ENCODE measurements at places on chromosomes 16 and 17. TPM values are rescaled to one million over a fixed set of nuclear protein-coding genes. Genes with fewer than 3 reads are reported as not detected.
A peak's percentile ranks its signal among the peaks of the same experiment; 100 is the strongest.

TRPV3 gene
- total RNA-seq = 0.57 TPM

HCRT gene
- not detected for total RNA-seq

- no peaks in the 10 kb centered on the region for H3K36me3 ChIP-seq
- H3K4me3 ChIP-seq = no peak overlapping the region
- no peak for DNase-seq
- no peaks in the 10 kb centered on the region for H3K27me3 ChIP-seq
- no peak overlapping the region for H3K27ac ChIP-seq
- H3K4me1 ChIP-seq = no peaks in the 10 kb centered on the region
Measured at GRCh38 chr16:56872863-56873391, 7.9 kb downstream of the SLC12A3 start.

- no peaks in the 10 kb centered on the region for H3K27me3 ChIP-seq
- no peaks in the 10 kb centered on the region for H3K4me1 ChIP-seq
- DNase-seq = no peak
- H3K4me3 ChIP-seq = no peak overlapping the region
- no peak overlapping the region for H3K27ac ChIP-seq
- H3K36me3 ChIP-seq = no peaks in the 10 kb centered on the region
Measured at GRCh38 chr16:12429756-12430155, 373.9 kb downstream of the CPPED1 start.

DNA sequence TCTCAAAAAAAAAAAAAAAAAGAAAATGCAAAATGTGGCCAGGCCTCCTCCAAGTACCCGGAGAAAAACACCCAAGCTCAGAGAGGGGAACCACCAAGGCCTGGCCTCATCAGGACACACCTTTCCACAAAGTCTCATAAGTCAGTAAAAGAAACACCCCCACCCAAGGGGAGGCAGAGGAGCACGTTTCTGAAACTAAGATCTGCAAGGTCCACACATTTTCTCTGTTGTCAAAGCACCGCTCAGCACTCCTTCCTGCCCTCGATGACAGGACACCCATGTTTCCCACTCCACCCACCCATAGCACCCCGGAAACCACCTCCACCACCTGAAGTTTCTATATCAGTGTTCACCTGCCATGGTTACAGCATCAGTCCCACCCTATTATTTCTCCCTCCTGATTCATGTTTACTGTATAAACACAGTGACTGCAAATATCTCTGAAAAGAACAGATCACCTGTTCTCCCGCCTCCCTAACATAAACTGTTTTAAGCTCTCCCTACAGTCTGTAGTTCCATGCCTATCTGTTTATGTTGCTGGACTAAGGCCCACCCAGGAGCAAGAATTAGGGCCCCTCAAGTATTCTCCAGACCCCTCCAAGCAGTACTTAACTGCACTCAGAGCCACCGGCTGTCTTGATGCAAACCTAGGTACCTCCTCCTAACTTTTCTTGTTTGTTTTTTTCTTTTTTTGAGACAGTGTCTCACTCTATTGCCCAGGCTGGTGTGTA, 2.0 kb downstream of the CORO7 start:
- peaks cover 29% of the 10 kb centered on the region for H3K36me3 ChIP-seq
- no peak for DNase-seq
- H3K4me1 ChIP-seq = peaks cover 17% of the 10 kb centered on the region
- no peak overlapping the region for H3K4me3 ChIP-seq
- no peaks in the 10 kb centered on the region for H3K27me3 ChIP-seq
- no peak overlapping the region for H3K27ac ChIP-seq

ABCC11 gene
- not detected for total RNA-seq

GRCh38 chr16:83898463-83899271, at the start of gene MLYCD:
Gene MLYCD, plus strand, starts transcription at chr16:83899115. Its CDS starts 30 bp downstream, at chr16:83899145.
- H3K27ac ChIP-seq = peak within 1 kb of the TSS; percentile 98
- peak; percentile 97 for DNase-seq
- H3K27me3 ChIP-seq = no peaks in the 10 kb centered on the region
- H3K36me3 ChIP-seq = no peaks in the 10 kb centered on the region

DNA sequence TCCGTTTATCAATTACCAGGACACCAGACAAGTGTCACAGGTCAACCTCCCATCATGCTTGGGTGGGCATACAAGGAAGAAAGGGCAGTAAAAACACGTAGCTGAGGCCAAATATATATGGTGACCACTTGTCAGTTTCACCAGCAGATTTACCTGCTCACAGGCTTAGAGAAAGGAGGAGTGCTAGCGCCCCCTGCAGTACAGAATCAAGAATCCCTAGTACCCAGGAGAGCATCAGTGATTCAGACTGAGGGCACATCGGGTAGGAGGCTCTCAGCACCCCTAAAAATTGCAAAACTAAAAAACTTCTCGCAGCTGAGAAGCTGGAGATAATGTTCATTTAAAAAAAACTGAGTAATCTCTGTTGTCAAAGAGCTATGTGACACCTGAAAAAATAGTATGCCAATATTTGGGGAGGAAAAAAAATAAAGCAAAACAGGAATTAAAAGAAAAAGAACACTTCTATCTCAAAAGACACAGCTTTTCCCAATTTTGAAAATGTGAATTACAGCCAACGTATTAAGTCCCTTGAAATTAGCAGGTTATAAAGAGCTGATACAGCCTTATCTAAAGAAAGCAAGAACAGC, 21.2 kb upstream of the MON1B start:
- no peak overlapping the region for H3K27ac ChIP-seq
- H3K27me3 ChIP-seq = peaks cover 20% of the 10 kb centered on the region
- no peaks in the 10 kb centered on the region for H3K36me3 ChIP-seq
- DNase-seq = no peak
- H3K4me3 ChIP-seq = no peak overlapping the region

- no peaks in the 10 kb centered on the region for H3K4me1 ChIP-seq
- H3K4me3 ChIP-seq = no peak overlapping the region
- peaks cover 8% of the 10 kb centered on the region for H3K27me3 ChIP-seq
- H3K27ac ChIP-seq = no peak overlapping the region
- no peak for DNase-seq
- H3K36me3 ChIP-seq = no peaks in the 10 kb centered on the region
Measured at GRCh38 chr16:1485847-1486496, 2.8 kb downstream of the PTX4 start.

DNA sequence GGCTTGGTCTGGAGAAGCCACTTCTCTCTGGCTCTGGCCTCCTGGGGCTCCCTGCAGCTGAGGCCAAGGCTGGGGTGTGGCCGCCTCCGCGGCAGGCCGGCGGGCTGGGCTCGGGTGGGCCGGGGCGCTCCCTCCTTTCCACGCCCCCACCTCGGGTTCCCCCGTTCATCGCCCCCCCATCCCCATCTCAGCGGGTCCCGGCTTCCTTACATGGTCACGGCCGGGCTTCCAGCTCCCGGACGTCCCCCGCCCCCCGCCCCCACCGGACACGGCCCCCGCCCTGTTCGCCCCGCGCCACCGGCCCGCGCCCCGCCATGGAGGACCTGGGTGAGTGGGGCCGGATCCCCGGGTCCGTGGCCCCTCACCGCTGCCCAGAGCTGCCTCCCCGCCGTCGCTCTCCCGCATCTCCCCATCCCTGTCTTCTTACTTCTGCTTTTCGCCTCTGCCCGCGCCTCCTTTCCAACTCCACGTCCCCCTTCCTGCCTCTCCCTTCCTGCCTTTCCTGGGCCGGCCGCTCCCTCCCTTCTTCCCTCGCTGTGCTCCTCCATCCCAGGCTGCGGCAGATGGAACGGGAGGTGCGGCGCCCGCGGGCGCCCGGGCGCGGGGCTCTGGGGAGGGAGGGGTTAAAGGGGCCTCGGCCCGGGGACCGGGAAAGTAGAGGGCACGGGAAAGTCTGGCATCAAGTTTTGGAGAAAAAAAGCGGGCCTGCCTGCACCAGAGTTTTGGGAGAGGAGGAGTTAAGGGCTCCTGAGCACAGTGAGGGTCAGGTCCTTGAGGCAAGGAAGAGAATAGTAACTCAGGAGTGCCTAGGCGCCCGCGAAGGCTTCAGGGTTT, at the start of gene TGFB1I1:
TSS of gene TGFB1I1 (plus strand) at position 278 of the 834 bp plus-strand sequence. CDS start at position 315, 37 bp downstream.
- H3K36me3 ChIP-seq = peaks cover 41% of the 10 kb centered on the region
- no peaks in the 10 kb centered on the region for H3K27me3 ChIP-seq
- peak within 1 kb of the TSS; percentile 85 for H3K4me3 ChIP-seq
- H3K4me1 ChIP-seq = peaks cover 58% of the 10 kb centered on the region
- no peak for DNase-seq

DNA sequence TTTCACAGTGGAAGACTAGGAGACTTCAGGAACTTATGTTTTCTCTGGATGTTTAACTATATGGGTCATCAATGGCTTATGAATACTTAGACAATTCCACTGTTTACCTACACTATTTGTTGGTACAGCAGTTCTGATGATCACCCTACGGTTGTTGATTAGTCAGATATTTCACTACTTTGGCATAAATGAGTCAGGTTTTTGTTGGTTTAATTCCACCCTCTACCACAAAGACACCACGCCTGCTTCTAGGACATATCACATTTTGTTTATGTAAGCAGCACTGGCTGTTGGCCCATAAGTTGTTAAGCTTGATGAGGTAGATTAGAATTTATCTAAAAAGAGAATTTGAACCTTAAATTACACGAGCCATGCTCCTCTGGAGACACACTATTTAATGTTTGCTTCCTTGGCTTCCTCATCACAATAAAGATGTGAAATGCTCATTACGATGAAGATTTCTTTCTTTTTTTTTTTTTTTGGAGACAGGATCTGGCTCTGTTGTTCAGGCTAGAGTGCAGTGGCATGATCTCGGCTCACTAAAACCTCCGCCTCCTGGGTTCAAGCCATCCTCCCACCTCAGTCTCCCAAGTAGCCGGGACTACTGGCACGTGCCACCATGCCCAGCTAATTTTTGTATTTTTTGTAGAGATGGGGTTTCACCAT, 4.3 kb downstream of the GDE1 start:
- no peaks in the 10 kb centered on the region for H3K27me3 ChIP-seq
- no peak overlapping the region for H3K4me3 ChIP-seq
- H3K36me3 ChIP-seq = peaks cover 21% of the 10 kb centered on the region
- DNase-seq = no peak

PLEKHH3 gene
- 20.3 TPM for total RNA-seq

DNA sequence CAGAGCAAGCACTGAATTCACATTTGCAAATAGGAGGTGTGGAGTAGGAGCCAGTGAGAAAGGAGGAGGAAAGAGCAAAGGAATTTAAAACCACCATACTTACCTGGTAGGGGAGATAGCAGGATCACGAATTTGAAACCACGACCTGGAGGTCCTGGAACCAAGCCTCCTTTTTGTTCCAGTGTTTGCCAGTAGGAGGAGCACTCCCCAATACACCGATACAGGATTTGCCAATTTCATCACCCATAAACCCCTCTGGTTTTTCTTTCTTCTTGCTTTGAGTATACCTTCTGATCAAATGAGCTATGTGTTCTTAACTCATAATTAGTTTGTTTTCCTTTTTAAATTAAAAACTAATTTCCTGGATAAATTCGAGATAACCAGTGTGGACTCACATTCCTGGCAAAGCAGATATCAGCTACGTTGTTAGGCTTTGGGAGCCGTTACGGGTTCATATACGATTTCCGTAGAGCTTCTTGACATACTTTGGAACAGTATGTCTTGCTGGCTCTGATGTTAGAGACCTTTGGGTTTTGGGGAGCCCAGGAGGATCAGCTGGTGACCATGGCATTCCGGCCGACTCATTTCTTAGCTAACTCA, 22.7 kb downstream of the BCO1 start:
- DNase-seq = no peak
- H3K4me3 ChIP-seq = no peak overlapping the region
- no peaks in the 10 kb centered on the region for H3K36me3 ChIP-seq

GRCh38 chr17:5481451-5481850, 4.5 kb downstream of the DERL2 start:
- DNase-seq = no peak
- no peak overlapping the region for H3K4me3 ChIP-seq
- no peaks in the 10 kb centered on the region for H3K27me3 ChIP-seq
- H3K36me3 ChIP-seq = peaks cover 85% of the 10 kb centered on the region
- no peak overlapping the region for H3K27ac ChIP-seq

CD300LB gene
- total RNA-seq = 0.17 TPM

CLEC3A gene
- not detected for total RNA-seq

All from esophagus muscularis mucosa (tissue), 4 donors.